Glutamatergic neuron (in vitro differentiated cells): ENCODE measurements at places on chromosomes 16 and 17.

DNA sequence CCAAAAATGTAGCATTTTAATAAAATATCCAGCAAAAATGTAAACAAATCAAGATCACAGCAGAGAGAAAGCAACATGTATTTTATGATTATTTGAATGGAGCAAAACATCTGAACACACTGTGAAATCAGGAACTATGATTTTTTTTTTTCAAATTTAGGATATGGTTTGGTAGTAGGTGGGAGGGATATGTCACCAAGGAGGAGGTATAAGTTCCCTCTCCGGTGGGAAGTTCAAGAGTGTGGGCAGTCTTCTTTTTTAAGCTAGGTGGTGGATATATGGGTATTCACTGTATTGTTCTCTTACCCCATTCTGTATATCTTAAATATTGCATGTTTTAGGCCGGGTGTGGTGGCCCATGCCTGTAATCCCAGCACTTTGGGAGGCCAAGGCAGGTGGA, 10.2 kb downstream of the CDR2 start:
- no peak for DNase-seq
- H3K4me3 ChIP-seq = no peak overlapping the region
- H3K27me3 ChIP-seq = no peaks in the 10 kb centered on the region
- H3K4me1 ChIP-seq = peaks cover 5% of the 10 kb centered on the region
- H3K27ac ChIP-seq = no peak overlapping the region
- no peaks in the 10 kb centered on the region for H3K36me3 ChIP-seq

DNA sequence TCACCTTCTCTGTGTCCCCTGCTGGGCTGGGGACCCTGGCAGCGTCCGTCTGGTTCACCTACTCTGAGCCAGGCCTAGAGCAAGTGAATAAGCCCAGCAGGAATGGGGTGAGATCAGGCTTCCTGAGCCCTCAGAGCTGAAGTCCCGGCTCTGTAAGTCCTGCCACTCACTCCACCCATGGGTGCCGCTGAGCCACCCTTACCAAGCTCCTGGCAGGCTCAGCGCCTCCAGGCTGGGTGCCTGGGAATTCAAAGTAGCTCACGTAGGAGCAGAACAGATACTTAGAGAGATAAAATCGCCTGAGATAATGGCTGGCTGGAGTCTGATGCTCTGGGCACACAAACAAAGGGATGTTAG, 9.8 kb upstream of the LASP1NB start:
- peaks cover 2% of the 10 kb centered on the region for H3K4me1 ChIP-seq
- H3K27me3 ChIP-seq = peaks cover 4% of the 10 kb centered on the region
- no peak for DNase-seq

DNA sequence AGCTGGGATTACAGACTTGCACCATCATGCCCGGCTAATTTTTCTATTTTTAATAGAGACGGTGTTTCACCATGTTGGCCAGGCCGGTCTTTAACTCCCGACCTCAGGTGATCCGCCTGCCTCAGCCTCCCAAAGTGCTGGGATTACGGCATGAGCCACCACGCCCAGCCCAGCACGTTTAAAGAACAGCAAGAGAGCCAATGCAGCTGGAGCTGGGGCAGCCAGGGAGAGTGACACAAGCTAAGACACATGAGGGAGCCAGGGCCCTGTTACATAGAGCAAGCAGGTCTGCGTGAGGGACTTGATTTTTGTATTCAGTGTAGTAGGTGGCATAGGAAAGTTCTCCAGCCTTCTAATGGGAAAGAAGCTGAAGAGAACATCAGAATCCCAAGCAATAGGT, 21.7 kb upstream of the GOSR2 start:
- H3K4me3 ChIP-seq = no peak overlapping the region
- H3K4me1 ChIP-seq = no peaks in the 10 kb centered on the region
- peaks cover 4% of the 10 kb centered on the region for H3K36me3 ChIP-seq

DNA sequence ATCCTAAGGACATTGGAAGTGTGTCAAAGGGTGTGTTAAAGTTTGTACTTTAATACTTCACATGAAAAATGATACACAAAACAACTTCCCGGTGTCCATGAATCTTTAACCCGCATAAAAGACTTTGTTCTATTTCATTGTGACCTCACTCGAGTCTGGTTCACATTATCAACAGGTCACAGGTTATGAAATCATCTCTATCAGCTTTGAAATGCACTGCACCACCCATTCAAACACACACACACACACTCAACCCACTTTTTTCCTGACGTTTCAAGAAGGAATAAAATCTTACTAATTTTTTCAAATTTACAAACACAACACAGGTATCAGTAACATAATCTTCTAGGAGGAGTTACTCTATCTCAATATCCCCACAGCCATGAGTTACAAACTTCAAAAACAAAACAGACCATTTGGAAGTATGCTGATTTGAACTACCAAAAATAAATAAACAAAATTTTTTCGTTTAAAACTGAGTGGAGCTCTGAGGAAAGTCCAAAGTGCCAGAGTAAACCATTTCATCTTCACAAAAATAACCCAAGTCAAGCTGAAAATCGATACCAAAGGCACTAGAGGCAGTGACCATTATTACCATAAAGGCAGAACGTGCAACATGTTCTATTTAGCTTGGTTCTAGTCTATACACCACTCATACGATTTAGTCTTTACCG, 2.7 kb downstream of the ACOX1 start:
- no peak overlapping the region for H3K27ac ChIP-seq
- no peaks in the 10 kb centered on the region for H3K36me3 ChIP-seq
- H3K4me1 ChIP-seq = peaks cover 16% of the 10 kb centered on the region
- H3K27me3 ChIP-seq = peaks cover 2% of the 10 kb centered on the region
